ENCODE measurements at places on chromosomes 13 and 19.
A peak's percentile ranks its signal among the peaks of the same experiment; 100 is the strongest.

DNA sequence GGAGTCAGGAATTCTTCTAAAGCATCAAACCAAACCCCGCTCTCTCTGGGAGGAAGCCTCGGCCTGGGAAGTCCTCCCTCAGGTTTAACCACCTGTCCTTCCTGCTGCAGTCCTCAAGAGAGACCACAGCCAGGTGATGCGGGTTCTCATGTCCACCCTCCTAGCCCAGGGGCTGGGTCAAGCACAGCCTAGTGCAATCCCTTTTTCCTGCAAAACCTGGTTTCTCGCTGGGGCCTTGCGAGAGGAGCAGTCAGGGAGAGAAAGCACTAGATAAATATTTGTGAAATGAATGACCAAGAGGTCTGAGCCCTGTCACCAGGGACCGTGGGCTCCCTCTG lies 2.4 kb downstream of the SLC8A2 start:
- DNase-seq: no peak

DNA sequence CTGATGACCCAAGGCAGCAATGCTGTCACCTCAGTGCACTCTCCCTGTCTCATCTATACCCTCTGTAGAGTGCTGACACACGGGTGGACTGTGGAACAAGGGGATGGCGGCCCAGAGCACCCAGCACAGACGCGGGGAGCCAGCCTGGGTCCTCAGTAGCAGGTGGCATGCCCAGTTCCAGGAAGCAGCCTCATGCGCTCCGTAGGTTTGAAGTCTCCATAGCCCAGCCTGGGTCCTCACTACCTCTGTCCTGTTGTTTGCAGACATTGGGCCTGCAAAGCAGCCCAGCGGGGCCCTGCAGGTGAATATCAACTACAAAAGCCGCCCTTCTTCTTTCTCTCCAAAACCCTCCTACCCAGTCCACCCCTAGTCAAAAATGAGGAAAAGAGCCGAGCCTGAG lies 5.0 kb upstream of the SLC7A9 start:
- DNase-seq: no peak

DNA sequence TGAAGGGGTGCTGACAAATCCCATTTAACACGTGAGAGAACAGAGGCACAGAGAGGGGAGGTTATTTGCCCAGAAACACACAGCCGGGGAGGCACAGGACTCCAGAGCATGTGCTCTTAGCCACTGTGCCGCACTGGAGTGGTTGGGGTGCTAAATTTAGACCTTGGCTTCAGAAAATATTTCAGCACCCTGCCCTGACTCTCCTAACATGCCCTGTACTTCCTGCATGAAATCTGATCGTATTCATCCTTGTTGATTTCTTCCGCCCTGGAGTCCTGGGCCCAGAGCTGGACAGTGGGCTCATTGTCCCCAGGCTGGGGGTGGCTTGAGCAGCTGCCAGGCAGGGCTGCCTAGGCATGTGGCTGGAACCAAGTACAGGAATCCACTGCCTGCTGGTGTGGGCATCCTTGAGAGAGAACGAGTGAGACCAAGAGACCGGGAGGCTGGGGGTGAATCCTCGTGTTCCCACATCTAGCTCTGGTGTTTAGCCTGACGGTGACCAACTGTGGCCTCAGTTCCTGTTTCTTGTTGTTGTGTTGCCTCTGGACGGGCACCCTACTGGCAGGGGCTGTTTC lies 5.3 kb downstream of the SLC27A1 start:
- no peak for DNase-seq

- DNase-seq: no peak
Measured at GRCh38 chr19:20078581-20079031, 806 bp downstream of the ZNF90 start.

DNA sequence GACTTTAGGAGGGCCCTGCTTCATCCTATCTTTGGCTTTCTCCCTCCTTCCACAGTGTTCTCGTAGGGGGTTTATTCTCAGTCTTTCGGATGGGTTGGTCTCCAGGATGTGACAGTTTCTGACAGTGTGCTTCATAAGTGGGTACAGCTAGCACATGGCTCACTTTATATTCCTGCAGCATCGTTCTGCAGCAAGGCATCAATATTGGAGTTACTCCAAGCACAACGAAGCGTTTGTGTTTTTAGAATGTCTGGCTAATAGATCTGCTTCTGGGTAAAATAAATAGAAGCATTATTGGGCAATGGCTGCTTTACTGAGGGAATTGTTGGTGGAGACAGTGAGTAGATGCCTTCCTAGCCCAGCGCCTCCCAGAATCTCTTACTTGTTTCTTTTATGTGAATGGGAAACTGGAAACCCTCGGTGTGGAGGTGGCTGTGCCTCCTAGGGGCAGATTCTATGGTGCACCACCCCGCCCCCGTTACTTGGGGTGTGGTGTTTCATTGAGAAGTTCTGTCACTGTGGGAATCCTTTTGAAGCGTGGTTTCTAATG lies 2.0 kb downstream of the FARP1 start:
- DNase-seq: no peak

GRCh38 chr19:33156334-33156733 lies 24.4 kb downstream of the WDR88 start:
- no peak for DNase-seq

DNA sequence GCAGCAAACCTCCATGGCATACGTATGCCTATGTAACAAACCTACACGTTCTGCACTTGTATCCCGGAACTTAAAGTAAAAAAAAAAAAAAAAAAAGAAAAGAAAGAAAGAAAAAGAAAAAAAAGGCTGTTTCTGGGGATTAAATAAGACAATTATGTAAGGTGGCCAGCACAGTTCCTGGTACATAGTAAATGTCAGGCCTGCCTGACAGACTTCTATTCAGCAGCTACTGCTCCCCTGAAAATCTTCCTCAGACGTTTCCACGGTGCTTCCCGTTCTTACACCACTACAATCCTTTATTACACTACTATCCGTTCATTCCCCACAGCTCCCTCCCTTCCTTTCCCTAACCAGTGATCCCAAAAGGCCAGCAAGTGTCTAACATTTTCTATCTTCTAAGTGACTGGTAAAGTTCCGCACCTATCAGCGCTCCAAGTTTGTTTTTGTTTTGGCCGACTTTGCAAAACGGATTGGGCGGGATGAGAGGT lies 636 bp upstream of the RB1 start:
- DNase-seq: no peak

DNA sequence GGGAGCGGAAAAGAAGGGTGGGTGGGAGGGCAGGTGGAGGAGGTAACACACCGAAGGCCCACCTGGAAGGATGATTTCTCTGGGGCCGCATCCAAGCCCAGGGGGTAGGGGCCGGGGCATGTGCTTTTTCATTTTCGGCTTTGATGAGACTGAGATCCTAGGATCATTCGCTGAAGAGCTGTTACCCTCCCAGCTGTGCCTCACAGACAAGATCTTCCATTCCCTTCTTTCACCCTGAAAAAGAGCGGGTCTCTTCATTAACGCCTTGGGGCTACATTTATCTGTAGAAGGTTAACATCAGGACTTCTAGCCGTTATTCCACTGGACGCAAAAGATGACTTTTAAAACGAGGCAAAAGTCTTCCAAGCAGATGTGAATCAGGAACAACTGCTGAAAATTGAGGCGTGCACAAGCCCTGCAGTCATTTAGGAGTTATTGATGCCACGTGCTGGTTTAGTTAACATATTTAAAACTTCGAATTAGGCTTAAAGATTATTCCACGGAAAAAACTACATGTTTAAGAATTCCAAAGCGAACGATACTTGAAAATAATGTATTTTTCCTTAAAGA lies 1.1 kb downstream of the LMO7 start:
- DNase-seq: no peak

DNA sequence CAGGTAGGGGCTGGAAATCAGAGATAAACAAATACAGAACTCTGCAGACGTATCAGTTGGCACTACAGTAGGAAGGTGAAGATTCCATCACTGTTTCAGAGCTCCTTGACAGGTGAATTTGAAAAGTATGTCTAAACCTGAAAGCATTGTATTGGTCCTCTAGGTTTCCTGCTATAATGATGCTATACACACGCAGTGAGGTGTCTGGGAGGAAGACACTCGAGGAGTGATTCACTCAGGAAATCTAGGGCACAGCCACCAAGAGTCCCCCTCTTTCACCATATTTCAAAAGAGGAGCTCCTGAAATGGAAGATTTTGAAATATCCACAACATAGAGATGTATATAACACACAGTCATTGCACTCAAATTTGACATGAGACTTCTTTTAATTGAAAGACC lies 331.0 kb upstream of the DACH1 start:
- DNase-seq: no peak

DNA sequence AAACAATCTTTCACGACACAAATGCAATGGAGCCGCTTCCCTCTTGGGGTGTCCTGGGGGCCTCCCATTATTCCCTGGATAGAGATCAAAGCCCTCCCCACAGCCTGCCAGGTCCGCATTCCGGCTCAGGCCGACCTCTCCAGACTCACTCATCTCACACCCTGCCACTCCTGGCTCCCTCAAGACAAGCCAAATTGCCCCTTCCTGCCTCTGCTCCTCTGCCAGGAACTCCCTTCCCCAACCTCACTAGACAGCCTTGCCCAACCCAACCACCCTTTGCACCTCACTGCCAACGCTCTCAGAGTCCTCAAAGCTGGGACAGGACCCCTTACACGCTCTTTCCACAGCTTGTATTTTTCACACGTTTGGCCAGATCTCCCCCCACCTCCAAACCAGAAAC lies 1.5 kb downstream of the ABHD17A start:
- DNase-seq: peak; percentile 47

- DNase-seq: no peak
Measured at GRCh38 chr13:112688560-112689302, 1.1 kb upstream of the ATP11A start.

GRCh38 chr13:24900507-24900906 lies 136.5 kb downstream of the RNF17 start:
- no peak for DNase-seq

DNA sequence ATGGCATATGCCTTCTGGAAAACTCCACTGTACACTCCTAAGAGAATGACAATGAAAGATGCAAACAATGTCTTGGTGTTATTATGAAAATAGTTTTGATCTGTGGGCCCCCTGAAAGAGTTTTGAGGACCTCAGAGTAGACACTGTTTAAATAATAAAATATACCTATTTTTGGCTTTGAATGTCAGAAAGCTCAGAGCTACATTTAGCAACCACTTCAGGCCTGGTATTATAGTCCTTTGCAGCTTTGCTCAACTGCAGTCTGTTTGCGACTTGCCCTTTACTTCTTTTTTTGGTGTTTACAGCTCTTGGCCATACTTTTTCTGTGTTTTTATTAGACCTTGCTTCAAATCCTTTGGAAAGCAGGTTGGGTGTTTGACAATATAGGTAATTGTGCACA lies 5.8 kb upstream of the UBE2L5 start:
- DNase-seq: no peak

DNA sequence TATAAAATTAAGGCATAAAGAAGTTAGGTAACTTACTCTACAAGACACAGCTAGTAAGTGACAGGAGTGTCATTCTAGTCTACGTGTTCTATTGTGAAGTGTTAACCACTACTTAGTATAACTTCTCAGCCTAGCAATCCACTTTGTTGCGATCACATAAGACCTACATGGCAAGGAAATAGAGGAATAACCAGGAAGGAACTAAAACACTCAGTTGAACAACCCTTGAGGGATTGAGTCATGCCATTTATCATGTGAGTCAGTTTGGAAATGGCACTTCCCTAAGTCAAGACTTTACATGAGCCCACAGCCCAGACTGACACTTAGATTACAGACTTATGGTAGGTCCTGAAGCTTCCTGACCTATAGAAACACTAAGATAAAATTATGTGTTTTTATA lies 279.5 kb upstream of the PCDH20 start:
- no peak for DNase-seq

- no peak for DNase-seq
Measured at GRCh38 chr13:62126400-62126799, 710.8 kb upstream of the PCDH20 start.

- no peak for DNase-seq
Measured at GRCh38 chr13:32168131-32168530, 136.6 kb downstream of the FRY start.

- DNase-seq: no peak
Measured at GRCh38 chr19:6765738-6766356, 1.4 kb downstream of the SH2D3A start.

DNA sequence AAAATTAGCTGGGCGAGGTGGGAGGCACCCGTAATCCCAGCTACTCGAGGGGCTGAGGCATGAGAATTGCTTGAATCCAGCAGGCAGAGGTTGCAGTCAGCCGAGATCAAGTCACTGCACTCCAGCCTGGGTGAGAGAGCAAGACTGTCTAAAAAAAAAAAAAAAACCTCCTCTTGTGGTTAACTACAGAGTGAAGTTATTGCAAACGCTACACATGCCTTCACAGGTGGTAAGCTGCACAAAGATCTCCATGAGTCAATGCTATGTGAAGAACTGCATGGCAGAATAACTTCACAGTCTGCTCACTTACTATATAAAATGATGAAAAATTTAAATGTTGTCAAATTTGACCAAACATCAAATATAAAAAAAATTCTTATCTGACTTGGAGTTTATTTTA lies 436.8 kb downstream of the FGF14 start:
- no peak for DNase-seq

GRCh38 chr13:29730253-29730652 lies 120.2 kb downstream of the UBL3 start:
- no peak for DNase-seq

DNA sequence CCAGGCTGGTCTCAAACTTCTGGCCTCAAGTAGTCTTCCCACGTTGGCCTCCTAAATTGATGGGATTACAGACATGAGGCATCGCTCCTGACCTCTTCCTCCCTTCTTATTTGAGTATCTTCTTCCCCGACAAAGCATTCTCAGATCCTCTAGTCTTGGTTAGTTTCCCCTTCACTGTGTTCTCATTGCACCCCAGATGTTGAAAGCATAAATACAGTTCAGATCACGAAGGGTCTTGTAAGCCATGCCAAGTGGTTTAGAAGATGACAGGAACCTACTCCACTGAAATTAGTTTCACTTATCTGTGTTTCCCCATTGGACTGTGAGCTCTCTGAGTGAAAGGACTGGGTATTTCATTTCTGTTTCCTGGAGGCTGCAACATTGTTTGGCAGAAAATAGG lies 100.7 kb downstream of the DGKH start:
- no peak for DNase-seq

- no peak for DNase-seq
Measured at GRCh38 chr13:30276178-30276577, 31.2 kb downstream of the KATNAL1 start.

- DNase-seq: no peak
Measured at GRCh38 chr13:99033814-99034213, 56.0 kb upstream of the DOCK9 start.

DNA sequence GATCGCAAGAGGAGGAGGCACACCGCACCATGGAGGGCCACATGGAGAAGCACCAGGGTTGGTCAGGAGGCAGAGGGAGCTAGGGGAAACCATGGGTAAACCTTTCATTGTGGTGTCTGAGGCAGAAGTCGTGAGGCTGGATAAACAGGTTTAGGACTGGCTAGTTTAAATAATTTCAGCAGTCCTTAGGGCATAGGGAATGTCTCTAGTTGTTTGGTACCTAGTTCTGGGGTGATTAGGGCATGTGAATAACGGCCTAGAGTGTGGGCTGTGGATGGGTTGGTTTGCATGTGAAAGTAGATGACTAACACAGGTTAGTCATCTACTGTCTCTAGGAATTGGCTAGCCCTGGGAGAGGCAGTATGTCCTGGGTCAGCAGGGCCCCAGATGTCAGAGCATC lies 102.3 kb downstream of the STOML3 start:
- DNase-seq: no peak

GRCh38 chr13:112821340-112822055 lies 131.7 kb downstream of the ATP11A start:
- no peak for DNase-seq
